ENCODE measurements at places on chromosomes 16 and 17.

GRCh38 chr17:72952641-72953315 is 139.7 kb downstream of the SLC39A11 start:
- DNase-seq, result no peak

GRCh38 chr16:1691276-1691675 is 13.2 kb downstream of the JPT2 start:
- DNase-seq, result no peak

- no peak for DNase-seq
Observed at GRCh38 chr17:17516941-17517720, 20.9 kb upstream of the RASD1 start.

GRCh38 chr17:16971458-16972338 is at the start of gene TNFRSF13B:
TNFRSF13B (minus strand) TSS chr17:16972118; CDS start chr17:16972075, 43 bp downstream.
- DNase-seq, result no peak

DNA sequence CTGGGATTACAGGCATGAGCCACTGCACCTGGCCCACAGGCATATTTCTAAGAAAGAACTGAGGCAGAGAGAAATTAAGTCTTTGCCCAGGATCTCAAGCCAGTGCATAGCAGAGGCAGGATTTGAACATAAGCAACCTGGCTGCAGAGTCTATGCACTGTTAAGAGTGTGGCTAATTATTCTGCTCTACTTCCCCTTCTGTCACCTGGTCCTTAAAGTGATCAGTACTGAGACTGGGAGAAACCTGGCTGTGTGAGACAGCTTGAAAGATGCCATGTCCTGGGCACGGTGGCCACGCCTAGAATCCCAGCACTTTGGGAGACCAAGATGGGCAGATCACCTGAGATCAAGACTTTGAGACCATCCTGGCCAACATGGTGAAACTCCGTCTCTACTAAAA is 58.1 kb downstream of the IQCK start:
- no peak for DNase-seq

GRCh38 chr17:78269955-78270381 is 38.5 kb downstream of the TMEM235 start:
- no peak for DNase-seq

DNA sequence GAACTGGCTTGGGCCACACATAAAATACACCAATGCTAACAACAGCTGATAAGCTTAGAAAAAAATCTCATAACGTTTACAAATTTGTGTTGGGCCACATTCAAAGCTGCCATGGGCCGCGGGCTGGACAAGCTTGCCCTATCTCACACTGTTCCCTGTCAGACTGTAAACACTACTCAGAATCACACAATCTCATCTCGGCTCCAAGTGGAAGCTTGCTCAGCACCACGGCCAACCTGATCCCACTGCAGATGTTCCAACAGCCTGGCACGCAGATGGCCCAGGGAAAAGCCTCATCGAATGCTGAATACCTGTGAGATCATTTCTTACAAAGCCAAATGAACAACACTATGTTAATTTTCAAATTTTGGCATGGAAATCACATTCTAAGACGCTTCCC is 125.8 kb downstream of the ANKRD11 start:
- DNase-seq, result no peak

DNA sequence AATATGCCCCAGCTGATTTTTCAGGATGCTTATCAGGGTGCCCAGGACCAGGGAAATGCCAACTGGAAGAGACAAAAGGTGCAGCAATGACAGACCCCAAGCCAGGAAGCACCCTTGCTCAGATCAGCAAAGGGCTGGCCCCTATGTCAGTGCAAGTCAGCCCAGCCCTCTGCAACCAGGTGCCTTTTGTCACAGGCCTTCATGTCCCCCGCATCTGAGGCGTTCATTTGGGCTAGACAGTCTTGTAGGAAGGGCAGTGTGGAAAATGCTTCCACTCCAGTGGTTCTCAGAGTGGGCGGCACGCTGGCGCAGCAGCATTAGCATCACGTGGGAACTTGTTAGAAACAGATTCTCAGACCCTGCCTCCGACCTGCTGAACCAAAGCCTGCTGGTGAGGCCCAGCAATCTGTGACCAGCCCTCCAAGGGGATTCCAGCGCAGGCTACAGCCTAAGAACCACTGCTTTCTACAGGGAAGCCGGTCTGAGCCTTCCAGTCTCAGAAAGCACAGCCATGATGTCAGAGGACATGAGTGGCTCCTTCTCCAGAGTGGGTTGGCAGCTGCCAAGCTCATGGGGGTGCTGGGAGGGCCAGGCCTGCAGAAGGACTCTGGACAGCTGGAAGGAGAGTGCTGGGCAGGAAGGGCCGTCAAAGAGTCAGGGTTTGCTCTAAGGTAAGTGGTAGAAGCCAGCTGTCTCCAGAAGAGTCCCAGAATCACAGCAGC is 13.1 kb downstream of the SLC47A2 start:
- DNase-seq, result no peak

- DNase-seq, result no peak
Observed at GRCh38 chr17:50963139-50963538, 97.0 kb upstream of the TOB1 start.
